GM23248 (cell line): ENCODE measurements at places on chromosomes 2 and 18. TPM values are rescaled to one million over a fixed set of nuclear protein-coding genes. Genes with fewer than 3 reads are reported as not detected.
A peak's percentile ranks its signal among the peaks of the same experiment; 100 is the strongest.

DNA sequence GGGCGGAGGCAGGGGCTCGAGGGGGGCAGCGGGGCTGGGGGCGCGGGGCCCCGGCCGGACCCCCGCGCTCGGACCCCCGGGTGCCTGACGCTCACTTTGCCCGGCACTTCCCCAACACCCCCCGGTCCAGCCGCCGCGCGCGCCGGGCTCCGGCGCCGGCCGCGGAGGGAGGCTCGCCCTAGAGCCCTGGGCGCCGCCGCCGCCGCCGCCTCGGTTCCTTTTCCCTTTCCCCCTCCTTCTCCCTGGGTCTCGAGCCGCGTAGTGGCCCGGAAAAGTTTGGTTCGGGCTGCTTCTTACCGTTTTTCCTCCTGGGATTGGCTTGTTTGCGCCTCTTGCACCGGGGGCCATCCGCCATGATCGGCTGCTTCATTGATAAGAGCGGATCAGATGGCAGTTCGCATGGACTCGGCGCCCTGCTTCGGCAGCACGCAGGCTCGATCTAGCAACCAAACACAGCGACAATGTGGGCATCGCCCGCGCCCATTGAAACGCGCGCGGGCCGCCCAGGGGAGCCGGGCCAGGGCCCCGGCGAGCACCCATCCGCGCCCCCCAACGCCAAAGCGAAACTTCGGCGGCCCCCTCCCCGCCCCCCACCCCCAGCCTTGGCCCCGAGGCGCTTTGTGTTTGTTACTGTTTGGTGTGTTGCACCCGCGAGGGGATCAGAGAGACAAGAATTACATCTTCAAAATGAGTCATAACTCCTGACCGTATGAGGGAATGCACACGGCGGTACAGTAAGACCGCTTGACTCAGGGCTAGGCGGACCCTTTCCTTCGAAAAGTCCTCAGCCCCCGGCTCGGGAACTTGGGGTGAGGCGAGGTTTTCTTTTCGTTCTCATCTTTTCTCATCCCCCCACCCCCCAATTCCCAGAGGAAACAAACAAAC is 2.7 kb downstream of the ZEB2 start:
- peak; percentile 98 for DNase-seq

- DNase-seq = no peak
Observed at GRCh38 chr18:25787276-25787675, 303.1 kb downstream of the SS18 start.

GRCh38 chr2:150156876-150157275 is 330.6 kb downstream of the RND3 start:
- DNase-seq = no peak

Gene GKN2
- not detected in 2 replicates for polyA plus RNA-seq

- DNase-seq = no peak
Observed at GRCh38 chr18:8825729-8826375, 120.5 kb downstream of the MTCL1 start.

DNA sequence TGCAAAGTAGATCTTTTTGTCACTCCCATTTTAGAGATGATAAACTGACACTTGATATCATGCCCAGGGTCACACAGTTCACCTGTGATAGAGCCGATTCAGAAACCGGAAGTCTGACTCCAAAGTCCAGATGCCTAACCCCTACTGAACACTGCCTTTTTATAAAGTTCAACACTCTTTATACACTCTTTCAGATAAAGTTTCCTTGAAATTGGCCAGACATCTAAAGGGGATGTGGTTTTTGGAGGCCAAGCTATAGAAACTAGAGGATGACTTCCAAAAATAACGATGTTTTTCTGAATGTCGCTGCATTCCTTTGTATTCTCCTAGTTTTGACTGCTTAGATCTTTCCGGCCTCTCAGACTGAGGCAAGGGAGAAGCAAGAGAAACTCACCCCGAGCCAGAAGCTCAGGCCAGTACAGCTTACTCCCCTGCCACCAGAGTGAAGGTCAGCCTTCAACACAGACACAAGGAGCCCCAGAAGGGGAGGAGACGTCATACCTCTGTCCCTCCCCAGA is 61.8 kb downstream of the NRP2 start:
- DNase-seq = no peak

- DNase-seq = no peak
Observed at GRCh38 chr2:132978840-132979239, 308.8 kb upstream of the LYPD1 start.

DNA sequence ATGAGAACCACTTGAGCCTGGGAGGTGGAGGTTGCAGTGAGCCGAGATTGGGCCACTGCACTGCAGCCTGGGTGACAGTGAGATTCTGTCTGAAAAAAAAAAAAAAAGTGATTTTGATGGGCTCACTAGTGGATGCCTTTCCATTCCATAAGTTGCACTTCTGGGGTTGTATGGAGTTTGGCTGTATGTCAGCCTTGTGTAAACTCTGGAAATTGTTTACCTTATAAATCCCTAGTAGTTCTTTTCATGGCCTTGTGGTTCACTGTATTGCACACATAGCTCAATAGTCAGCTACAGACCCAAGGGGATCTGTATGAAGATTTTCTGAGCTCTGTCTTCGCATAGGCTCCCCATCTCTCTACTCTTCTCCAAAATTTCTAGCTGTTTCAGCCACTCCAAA is 131.9 kb downstream of the SOX11 start:
- DNase-seq = no peak

DNA sequence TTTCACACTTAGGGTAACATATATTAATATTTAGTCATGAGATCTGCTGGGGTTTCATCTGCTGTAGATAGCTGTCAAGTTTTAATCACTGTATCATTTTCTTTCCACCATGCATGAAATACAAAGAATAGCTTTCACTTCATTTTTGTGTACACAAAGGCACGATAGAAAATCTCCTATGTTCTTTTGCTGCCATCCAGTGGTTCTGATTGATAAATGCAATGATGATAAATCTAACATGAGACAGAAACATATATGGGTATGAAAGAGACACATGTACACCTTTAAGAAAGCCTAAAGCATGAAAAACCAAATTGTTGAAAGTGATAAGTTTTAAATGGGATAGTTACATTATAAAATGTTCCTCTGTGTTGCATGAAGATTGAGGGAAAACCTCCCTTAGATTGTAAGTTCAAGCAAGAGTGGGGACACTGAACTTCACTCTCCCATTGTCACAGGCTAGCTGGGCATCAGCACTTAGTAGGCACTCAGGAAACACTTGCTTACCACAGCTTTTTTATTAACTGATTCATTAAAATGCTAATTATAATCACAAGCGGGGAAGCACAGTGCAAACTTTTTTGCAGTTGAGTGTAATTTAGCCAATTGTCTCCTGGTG is 31.2 kb downstream of the C1D start:
- peak; percentile 77 for DNase-seq

DNA sequence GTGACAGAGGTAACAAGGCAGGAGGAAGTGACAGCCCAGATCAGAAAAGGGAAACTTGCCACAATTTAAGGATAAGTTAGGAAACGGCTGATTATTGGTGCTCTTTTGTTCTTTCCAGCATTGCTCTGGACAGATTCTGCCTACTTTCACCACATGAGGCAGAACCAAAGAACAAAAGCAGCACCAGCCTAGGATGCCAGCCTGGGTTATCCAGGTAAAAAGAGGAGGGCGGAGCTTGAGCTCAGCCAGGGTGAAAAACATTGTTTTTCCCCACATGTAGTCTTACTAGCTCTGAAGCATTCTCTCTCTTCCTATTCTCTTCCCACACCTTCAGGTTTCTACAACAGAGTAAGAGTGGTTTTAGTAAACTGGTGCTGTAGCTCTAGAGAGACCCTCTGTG is 300.5 kb downstream of the TMX3 start:
- no peak for DNase-seq

Gene EPAS1
- 45.2 and 47.5 TPM in 2 replicates for polyA plus RNA-seq

DNA sequence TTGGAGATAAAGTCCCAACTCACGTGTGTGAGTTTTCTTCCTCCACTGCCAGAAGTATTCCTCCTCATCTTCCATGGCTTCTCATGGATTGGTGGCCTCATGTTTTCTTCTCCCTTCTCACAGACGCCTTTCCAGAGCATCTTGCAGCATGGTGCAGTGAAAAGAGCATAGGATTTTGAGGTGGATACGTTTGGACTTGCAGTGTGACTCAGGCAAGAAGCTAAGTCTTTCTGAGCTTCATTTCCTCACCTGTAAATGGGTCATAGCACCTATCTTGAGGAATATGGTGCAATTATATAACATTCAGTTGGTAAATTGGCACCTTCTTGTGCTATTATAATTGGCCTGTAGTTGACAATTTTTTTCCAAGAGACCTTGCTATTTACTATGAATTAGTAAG is 247.6 kb downstream of the RDH14 start:
- DNase-seq = no peak

GRCh38 chr2:42829671-42830440 is 37.5 kb upstream of the HAAO start:
- peak; percentile 32 for DNase-seq

DNA sequence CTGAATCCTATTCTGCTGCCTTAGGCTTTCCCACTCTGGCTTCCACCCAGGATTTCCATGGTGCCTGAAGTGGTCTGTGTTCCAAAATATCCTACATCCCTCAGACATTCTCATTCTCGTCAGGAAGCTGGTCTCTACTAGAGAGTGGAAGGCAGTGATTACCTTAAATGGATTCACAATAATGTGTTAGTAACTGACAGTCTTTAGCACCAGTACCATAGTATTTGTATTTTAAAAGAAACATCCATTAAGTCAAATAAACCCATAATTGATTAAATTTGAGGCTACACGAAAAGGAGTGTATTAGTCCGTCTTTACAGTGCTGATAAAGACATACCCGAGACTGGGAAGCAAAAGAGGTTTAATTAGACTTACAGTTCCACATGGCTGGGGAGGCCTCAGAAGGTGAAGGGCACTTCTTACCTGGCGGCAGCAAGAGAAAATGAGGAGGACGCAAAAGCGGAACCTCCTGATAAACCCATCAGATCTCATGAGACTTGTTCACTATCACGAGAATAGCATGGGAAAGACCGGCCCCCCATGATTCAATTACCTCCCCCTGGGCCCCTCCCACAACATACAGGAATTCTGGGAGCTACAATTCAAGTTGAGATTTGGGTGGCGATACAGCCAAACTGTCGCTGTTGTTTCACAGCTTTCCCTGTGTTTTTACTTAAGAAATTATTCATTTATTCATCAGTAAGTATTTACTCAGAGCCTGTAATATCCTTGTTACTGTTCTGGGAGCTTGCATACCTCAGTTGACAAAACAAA is 306.5 kb downstream of the STK39 start:
- no peak for DNase-seq
